ENCODE measurements at places on chromosomes 1 and 21.

DNA sequence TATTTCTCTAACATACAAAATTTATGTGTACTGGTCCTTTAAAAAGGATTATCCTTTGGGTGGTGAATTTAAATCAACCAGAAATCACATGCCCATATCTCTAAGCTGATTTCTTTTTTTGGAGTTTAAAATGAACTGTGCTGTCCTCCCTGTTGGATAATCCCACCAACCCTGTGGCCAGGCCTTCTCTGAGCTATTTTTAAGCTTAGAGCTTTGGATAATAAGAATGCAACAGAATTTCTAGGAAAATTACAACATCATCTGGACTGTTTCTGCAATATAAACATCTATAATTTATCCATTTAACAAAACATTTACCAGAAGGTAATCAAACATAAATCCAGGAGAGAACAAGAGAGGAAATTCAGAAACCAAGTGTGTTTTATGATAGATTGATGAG lies 88.3 kb downstream of the LRRC40 start:
- no peak for DNase-seq

- no peak for DNase-seq
Observed at GRCh38 chr1:200372095-200372884, 37.5 kb downstream of the ZNF281 start.

- no peak for DNase-seq
Observed at GRCh38 chr1:6263716-6264115, 2.8 kb upstream of the GPR153 start.

DNA sequence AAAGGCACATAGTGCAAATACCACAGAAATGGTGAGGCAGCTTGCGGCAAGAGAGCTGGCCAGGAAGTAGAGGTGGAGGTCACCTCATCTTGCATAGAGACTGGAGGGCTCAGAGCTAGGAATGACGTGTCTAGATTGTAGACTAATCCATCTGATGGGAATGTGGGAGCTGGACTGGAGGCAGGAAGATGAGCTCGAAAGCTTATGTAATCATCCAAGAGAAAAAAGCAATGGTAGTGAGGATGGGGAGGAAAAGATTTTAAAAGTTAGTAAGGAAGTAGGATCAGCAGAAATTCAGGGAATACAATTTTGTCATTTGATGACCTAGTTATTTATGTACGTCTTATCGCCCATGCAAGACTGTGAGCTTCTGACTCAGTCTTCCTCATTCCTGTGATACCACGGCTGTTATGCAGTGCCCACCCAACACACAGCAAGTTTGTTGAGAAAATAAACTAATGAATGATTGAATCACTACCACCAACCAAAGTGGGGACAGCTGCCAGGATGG lies 123.9 kb downstream of the RRAGC start:
- DNase-seq: no peak

GRCh38 chr1:7151978-7152377 lies 366.7 kb downstream of the CAMTA1 start:
- no peak for DNase-seq

GRCh38 chr1:107653005-107653404 lies 312.0 kb downstream of the VAV3 start:
- no peak for DNase-seq

GRCh38 chr1:221392453-221392852 lies 349.4 kb downstream of the DUSP10 start:
- no peak for DNase-seq

GRCh38 chr21:44640761-44641160 lies 3.6 kb downstream of the KRTAP10-10 start:
- no peak for DNase-seq

DNA sequence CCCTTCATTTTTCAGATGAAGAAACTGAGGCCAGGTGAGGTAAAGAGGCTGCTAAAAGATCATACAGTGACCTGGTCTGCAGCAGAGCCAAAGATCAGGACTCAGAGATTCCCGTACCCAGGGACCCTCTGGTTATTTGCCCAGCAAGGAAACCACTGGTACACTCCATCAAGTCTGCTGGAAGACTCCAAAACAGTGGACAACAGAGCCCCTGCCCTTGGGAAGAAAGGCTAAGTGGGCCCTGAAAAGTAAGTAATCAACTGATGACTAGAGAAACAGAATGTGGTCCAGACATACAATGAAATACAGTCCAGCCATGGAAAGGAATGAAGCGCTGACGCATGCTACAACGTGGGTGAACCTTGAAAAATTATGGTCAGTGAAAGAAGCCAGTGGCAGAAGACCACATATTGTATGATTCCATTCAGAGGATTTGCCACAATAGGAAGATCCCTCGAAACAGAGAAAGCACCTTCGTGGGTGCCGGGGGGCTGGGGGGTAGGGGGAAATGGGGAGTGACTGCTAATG lies 106.4 kb downstream of the ETS2 start:
- DNase-seq: no peak

GRCh38 chr1:47178020-47178419 lies 11.8 kb downstream of the PDZK1IP1 start:
- DNase-seq: no peak

DNA sequence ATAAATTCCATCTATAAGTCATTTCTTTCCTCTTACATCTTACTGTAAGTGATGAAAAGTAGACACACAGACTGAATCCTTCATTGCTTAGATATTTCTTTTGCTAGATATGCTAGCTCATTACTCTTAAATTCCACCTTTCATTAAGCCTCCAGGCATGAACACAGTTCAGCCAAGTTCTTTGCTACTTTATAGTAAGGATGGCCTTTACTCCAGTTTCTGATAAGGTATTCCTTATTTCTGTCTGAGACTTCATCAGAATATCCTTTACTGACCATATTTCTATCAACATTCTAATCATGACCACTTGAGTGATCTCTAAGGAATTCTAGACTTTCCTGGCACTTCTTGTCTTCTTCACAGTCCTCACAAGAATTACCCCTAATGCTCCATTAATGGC lies 191.7 kb upstream of the KCTD3 start:
- DNase-seq: no peak

- no peak for DNase-seq
Observed at GRCh38 chr1:100972185-100972584, 53.4 kb downstream of the DPH5 start.

- DNase-seq: no peak
Observed at GRCh38 chr21:45146801-45147200, 72.4 kb downstream of the ADARB1 start.

DNA sequence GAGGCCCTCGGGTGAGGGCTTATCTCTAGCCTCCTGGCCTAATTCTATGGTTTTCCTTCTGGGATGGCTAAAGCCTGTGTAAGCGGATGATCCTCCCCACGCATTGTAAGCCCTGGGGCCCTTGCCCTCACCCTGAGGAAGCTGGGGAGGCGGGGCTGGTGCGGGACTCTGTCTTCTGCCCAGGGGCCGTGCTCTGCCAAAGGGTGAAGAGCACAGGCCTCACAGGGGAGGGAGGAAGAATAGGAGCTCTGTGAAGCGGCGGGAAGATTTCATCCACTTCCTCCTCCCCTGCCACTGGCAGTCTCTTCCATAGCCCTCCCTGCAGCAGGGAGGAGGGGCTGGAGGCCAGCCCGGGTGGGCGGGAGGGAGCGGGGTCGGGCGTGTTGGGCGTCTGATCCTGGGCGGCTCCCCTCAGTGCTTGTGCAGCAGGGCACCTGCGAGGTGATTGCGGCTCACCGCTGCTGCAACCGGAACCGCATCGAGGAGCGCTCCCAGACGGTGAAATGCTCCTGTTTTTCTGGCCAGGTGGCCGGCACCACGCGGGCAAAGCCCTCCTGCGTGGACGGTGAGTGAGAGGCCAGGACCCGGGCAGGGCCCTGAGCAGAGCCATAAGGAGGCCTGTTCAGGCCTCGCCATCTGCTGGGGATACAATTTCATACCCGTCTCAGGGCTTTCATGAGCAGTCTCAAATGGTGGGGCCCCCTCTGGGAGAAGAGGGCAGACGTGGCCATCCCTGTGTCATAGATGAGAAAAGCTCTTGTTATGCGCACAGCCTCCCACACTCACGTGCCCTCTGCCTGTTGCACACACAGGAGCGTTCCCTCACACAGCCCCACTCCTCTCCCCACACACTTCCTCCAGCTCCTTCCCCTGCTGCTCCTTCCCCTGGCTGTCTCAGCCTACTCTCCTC lies 7.7 kb upstream of the PPM1J start:
- peak; percentile 58 for DNase-seq

- no peak for DNase-seq
Observed at GRCh38 chr21:29168891-29169315, 38.5 kb downstream of the MAP3K7CL start.

GRCh38 chr1:54365398-54365797 lies 40.8 kb downstream of the SSBP3 start:
- no peak for DNase-seq

DNA sequence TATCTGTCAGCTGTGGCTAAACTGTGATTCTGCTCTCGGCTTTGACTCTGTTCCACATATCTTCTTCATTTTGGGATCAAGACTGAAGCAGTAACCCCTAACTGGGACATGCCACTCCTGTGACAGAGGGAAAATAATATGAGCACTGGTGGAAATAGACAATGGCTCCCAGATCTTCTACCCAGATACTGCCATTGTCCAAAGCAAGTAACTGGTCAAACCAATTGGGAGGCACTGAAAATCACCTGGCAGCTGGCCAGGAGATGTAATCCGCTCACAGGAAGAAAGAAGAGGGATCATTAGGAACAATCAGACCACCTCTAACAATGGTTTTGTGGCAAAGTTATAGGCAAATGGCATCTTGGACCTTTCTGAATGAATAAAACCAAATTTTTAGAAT lies 10.7 kb downstream of the SNX7 start:
- DNase-seq: no peak

- no peak for DNase-seq
Observed at GRCh38 chr1:239243006-239243405, 143.4 kb upstream of the CHRM3 start.

DNA sequence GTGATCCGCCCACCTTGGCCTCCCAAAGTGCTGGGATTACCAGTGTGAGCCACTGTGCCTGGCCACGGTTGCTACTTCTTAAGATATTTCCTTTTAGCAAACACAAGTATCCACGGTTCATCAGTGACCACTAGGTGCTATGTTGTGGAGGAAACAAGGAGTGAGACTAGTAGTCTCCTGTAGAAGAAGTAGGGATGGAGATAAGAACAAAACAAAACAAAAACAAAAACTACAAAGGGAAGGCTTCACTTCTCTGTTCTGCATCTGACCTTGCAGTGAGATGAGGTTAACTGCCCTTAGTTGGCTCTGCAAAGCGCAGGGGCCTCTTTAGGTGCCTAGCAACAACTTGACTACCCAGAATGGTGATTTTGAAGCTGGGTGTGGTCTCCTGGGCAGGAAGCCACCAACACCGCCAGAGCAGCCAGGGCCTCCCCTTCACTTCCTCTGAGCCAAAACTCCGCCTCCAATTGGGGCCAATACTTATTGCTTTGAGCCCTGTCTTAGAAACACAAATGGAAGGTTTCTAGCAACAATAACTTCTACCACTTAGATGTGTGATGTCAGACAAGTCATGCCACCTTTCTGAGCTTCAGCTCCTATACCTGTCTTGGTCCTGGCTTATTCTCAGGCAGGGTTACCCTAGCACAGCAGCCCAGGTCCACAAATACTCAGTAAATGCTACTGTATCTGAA lies 12.8 kb upstream of the CDC42 start:
- no peak for DNase-seq

DNA sequence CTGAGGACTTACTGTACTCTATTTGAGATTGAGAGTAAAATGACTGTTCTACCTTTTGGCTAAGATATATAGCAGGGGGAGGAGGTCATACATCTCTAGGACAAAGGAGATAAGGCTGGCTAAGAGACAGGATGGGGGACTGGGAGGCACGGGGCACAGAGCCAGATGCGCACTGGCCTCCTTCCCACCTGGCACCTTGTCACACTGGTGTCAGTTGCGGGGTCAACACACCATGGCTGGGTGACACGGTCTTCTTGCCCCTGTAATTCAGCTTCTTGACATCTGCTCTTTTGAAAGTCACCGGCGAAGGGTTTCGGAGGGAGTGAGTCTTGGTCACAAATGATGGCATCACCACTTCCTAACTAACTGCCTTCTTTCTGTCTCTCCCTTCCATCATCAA lies 177.3 kb downstream of the ZSCAN20 start:
- DNase-seq: no peak

GRCh38 chr1:28197682-28198415 lies 21.4 kb upstream of the PTAFR start:
- no peak for DNase-seq

DNA sequence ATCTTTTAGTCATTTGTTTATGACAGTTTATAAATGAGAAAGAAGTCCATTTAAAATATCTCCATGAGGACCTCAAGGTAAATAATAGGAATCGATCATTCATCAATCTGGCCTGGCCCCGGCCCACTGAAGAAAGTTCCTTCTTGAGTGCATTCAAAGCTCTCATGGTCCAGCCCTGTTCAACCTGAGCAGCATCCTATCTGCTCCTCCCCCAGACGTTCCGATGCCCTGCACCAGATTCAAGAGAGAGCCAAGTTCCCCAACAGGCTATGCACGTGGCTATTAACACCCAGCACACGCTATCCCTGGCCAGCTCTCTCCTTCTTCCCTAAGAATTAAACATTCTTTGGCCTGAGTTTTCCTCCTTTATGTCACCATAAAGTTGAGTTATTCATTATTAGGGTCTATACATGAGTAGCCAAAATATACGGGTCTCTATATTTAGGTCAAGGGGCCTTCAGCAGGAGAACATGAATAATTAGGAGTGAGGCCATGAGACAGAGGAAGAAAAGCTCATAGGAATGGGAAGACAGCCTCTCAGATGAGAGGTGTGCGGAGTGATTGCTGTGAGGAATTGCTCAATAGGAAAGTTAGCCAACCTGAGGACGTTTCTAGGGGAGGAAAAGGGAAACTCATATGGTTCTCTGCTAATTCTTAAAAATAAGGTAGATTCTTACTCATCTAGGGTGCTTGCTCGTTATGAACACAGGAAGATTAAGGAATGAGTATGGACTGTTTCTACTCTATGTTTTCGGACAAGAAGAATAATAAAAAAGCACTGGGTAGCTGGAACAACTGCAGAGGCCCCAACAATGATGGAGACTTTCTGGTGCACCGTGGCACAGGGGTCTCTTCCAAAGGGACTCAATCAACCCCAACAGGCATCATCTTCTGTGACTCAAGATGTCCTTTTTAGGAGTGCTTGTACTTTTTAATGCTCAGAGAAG lies 23.6 kb downstream of the RUNX1 start:
- no peak for DNase-seq

GRCh38 chr1:3004285-3005205 lies 16.7 kb upstream of the ACTRT2 start:
- DNase-seq: no peak

- no peak for DNase-seq
Observed at GRCh38 chr1:226884966-226885820, 14.8 kb downstream of the PSEN2 start.

GRCh38 chr1:6612641-6613360 lies 730 bp upstream of the PHF13 start:
- DNase-seq: peak; percentile 33

- no peak for DNase-seq
Observed at GRCh38 chr1:233261695-233262094, 33.8 kb downstream of the PCNX2 start.

DNA sequence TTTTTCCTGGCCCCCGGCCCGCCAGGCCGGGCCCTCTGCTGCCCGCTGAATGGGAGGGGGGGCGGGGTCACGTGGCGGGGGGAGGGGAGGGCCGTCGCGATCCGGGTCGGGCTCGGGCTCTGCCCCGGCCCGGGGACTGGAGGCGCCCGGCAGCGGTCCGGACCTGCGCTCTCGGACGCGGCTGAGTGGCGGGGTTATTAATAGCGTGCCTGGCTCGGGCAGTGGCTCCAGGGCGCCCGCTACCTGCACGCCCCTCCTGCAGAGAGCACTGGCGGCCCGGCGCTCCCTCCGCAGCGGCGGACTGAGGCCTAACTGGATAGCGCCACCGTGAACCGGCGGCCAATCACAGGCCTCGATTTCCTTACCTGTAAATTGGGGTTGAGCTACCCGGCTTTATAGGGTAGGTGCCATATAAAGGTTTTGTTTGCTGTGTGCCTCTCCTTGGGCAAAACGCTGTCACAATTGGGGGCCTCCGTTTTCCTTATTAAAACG lies 28.1 kb downstream of the AHDC1 start:
- no peak for DNase-seq
